ENCODE measurements at places on chromosomes 2 and 18.

- no peak for DNase-seq
Measured at GRCh38 chr2:106063181-106063580, 130.9 kb downstream of the UXS1 start.

GRCh38 chr18:55918444-55918843, 330.5 kb upstream of the TCF4 start:
- DNase-seq, result no peak

DNA sequence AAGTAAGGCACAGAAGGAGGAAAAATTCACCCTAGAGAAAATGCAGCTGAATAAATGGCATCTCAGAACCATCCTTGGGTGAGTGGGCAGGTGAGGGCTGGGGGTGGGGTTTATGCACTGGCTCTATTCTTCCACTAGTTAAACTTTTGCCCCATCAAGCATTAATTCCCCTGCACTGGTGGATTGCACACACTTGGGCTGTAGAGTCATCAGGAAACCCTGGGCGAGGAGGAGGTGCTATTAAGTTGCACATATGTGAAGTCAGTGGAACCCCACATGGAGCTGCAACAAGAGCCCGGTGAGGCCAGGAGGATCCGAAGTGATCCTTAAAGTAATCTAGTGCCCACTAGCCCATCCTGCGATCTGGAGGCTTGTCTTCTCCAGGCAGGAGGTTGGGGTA, 6.8 kb upstream of the DNAJB2 start:
- DNase-seq, result no peak

DNA sequence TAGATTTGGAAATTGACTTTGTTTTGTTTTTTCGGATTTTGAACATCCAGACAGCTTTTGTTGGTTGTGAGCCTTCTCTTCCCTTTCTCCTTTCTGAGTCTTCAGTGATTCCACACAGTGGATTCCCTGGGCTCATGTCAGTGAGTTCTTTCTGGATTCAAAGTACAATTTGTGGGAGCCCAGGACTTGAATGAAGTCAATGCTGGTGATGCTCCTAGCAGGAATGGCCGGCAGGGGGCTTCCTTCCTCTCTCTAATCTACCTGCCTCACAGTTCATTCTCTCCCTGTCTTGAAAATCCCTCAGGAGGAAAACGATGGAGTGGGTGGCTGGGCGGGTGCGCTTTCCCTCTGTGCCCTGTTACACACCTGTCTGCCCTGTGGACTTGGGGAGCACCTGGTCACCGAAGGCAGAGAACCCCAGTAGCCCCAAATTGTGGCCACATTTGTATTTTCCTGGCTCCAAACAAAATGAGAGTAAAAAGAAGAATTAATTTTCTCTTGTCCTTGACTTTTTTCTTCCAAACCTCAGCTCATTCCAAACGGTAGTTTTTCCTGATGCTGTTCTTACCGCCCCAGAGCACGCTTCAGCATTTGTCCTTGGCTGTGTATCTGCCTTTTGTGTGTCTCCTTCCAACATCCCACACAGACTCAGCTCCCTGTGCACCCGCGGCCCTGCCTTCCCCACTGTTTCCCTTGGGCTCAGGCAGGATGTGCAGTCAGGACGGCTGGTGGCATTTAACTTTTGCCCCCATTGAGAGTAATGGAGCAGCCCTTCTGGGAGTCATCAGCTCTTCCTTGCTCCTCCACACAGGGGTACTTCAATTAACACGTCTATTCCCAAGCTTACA, 86.6 kb downstream of the MARCO start:
- DNase-seq, result no peak

DNA sequence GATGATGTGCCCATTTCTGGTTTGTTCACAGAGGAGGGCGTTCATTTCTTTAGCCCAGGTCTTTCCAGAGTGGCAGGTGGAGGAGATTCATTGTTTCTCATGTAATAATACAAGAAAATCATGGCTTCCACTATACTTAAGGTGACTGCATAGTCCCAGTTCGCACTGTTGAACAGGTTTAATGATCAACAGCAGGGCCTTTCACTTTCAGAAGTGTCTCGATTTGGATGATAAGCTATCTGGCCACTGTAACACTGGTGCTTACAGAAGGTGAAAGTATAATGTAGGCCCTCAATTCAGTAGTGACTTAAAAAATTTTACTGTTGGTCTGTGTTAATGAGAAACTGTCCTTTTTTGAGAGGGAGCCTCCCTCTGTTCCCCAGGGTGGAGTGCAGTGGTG, 1.4 kb downstream of the RMC1 start:
- DNase-seq, result no peak

GRCh38 chr2:113010088-113010487, 4.8 kb downstream of the IL36A start:
- DNase-seq, result no peak

DNA sequence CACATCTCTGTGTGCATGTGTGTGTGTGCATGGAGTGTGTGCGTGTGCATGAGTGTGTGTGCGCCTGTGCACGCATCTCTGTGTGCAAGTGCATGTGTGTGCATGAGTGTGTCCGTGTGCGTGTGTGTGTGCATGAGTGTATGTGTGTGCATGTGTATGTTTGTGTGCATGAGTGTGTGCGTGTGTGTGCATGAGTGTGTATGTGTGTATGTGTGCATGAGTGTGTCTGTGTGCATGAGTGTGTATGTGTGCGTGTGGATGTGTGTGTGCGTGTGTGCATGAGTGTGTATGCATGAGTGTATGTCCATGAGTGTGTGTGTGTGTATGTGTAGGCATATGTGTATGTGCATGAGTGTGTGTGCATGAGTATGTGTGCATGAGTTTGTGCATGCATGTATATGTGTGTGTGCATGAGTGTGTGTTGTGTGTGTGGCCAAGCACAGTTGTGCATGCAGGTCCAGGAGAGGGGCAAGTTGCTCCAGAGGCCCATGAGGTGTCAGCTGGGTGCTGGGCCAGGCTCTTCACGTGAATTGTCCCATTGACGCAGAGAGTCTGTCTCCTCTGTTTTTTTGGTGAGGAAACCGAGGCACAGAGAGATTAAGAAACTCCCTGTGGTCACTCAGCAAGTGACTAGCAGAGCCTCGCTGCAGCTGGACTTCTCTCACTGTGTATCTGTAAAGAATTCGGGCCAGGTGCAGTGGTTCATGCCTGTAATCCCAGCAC, 75.5 kb downstream of the ASB1 start:
- no peak for DNase-seq

DNA sequence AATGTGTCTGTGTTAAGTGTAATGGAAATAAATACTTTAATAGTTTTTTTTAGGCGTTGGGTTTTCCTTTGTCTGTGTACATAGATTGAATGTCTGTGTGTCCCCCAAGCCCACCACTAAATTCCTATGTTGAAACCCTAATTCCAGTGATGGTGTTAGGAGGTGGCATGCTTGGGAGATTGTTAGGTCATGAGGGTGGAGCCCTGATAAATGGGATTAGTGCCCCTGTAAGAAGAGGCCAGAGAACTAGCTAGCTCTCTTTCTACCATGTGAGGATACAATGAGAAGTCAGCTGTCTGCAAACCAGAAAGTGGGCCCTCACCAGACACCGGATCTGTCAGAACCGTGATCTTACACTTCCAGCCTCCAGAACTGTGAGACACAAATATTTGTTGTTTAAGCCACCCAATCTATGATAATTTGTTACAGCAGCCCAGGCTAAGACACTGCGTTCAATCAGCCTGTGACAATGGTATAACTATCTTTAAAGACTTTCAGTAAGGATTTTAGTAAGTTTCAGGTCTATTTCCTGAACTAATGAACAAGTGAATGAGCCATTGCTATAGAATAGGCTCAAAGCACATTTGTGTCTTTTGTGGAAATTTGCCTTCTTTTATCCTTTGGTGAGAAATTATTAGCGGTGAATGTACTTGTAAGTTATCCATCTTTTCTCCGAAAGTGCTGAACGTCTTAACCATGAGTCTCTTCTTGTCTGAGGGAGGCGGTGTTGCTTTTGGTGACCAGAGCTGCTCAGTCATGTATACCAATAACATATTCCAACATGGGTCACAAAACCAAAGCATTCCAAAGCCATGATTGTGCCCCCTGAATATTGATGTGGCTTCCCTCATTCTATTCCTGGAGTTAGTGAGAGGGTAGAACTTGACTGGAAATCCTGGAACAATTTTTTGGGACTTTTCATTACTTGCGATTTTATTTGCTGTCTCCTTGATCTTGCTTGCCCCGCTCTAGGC, 29.6 kb upstream of the IL1R1 start:
- no peak for DNase-seq

GRCh38 chr2:142286618-142287017, 155.8 kb upstream of the LRP1B start:
- DNase-seq, result no peak

- DNase-seq, result no peak
Measured at GRCh38 chr2:58107803-58108710, 61.5 kb downstream of the VRK2 start.

DNA sequence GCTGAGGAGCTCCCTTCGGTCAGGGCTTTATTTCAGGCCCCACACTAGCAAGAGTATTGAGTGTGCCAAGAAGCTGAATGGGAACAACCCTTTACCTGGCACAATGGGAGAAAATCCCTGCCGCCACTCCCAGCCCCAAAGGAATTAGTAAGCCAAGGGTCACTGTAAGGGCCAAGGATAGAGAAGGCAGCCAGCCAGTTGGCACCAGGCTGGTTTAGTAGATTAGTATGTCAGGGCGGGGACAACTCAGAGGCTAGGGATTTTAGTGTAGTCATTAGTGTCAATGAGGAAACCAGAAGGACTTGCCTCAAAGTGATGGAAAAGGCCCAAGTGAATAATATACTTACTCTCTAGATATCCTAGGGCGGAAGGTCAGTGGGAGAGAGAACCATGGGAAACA, 34.9 kb upstream of the CYP26B1 start:
- DNase-seq, result no peak

GRCh38 chr18:10900435-10900834, 248.9 kb downstream of the PIEZO2 start:
- no peak for DNase-seq

GRCh38 chr18:31929273-31929672, 13.7 kb downstream of the TRAPPC8 start:
- DNase-seq, result no peak

DNA sequence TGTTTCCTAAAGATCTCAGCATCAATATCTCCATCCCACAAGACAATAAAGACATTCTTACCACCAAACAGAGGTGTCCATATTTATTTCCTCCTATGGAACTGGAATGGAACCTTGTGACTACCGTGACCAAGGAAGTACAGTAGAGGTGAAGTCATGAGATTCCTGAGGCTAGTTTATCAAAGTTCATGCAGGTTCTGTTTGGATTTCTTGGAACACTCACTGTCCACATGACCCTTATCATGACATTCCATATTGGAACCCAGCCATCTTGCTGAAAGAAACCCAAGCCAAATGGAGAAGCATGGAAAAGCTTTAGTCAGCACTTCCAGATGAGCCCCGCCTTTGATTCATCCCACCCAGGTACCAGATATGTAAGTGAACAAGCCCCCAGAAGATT, 516.0 kb upstream of the POU3F3 start:
- no peak for DNase-seq

DNA sequence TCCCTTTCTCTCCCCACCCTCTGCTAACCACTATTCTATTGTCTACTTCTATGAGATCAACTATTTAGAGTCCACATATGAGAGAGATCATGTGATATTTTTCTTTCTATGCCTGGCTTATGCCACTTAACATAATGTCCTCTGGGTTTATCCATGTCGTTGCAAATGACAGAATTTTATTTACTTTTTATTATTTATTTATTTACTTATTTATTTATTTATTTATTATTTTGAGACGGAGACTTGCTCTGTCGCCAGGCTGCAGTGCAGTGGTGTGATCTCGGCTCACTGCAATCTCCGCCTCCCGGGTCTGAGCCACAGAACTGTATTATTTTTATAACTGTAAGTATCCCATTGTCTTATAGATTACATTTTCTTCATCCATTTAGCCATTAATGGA, 443.4 kb upstream of the CDH19 start:
- DNase-seq, result no peak

- DNase-seq, result no peak
Measured at GRCh38 chr2:101540518-101540917, 65.6 kb upstream of the RFX8 start.

Measured in activated CD4-positive, alpha-beta T cell treated with anti-CD3 and anti-CD28 coated beads, Interleukin-2, amount 50 U/mL, for 24 hours (primary cell).